ENCODE measurements at places on chromosomes 16 and 17. TPM values are rescaled to one million over a fixed set of nuclear protein-coding genes. Genes with fewer than 3 reads are reported as not detected.

GRCh38 chr17:77882040-77882439, 76.5 kb upstream of the TNRC6C start:
- no peak for DNase-seq

Gene KRT31
- total RNA-seq, result not detected

GRCh38 chr17:60559995-60560859, 34.2 kb upstream of the APPBP2 start:
- DNase-seq, result no peak

DNA sequence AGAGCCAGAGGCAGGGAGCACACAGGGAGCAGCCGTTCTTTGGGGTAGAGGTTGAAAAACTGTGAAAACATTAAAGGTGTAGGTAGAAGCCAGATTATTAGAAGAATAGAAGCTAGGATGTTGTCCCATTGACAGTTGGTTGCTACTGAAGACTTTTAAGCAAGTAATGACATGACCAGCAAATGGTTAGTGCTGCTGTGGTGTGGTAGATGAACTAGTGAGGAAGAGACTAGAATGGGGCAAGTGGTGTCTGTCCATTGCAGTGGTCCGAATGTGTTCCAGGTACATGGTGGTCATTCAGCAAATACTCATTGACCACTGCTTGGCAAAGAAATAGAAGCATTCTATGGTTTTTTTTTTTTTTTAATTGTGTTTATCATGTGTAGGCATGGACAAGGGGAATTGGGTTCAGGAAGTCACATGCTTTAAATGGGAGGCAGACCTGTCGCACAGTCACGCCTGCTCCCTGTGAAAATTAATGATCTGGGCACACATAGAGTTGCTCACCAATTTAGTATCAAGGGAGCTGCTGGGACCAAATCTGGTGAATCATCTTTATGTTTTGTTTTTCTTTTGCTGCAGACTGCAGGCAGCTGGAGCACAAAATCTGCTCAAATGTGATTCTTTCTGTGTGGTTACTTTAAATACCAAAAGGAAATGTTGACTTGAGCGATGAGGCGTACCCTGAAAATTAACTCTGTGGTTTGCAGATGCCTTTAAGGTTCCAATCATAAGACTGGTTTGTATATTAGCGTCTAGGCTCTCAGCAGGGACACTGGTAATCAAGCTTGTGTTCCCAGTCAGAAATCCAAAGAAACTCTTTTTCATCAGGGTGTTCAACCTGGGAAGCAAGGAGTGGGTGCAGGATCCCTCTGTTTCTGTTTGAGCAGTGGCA, 30.7 kb downstream of the YPEL2 start:
- DNase-seq, result no peak

Gene NPIPA7
- total RNA-seq, result 7.8 TPM

Gene MYH8
- not detected for total RNA-seq

Gene TBC1D3I
- 0.19 TPM for total RNA-seq

GRCh38 chr17:61394630-61395408, 4.8 kb upstream of the TBX2 start:
- DNase-seq, result no peak

DNA sequence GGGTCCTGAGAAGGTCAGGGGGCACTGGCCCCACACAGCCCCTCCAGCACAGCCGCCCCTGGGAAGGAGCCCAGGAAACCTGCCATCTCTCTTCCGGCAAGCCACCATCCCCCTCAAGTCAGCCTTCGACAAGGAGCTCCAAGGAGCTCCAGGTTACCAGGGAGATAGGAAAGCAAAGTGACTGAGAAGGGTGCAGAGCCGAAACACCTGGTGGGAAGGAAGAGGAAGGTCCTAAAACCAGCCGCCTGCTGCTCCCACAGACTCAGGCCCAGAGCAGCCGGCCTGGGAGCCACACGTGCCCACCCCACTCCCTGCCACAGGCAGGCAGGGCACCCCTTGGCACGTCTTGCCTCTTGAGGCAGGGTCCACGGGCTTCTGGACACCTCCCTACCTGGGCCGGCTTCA, 80.7 kb downstream of the TIMM22 start:
- DNase-seq, result no peak

GRCh38 chr16:1079786-1080525, 7.4 kb downstream of the SSTR5 start:
- DNase-seq, result no peak

DNA sequence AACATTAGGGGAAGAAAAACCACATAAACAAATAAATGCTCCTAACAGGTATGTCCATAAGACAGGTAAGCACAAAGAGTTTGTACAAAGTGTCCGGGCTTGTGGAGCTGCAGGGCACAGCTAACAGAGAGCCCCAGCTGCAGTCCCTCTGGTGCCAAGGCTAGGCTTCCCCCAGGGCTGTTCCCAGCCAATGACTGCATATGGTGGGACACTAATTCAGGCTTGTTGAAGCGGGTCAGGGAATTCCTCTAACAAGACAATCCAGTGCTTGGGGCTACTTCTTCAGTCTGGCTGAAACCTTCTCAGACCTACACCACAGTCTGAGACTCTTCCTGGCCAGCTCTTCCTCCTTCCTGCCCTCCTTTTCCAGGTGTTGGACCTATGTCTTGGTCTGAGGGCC, 51.7 kb upstream of the ALDH3A1 start:
- no peak for DNase-seq

Measured in mesenteric fat pad (tissue), 1 donor.